Cardiac muscle cell (in vitro differentiated cells and primary cell): ENCODE measurements at places on chromosomes 7 and 10. TPM values are rescaled to one million over a fixed set of nuclear protein-coding genes. Genes with fewer than 3 reads are reported as not detected.

GRCh38 chr7:20642166-20642565 is 26.7 kb downstream of the ABCB5 start:
- H3K36me3 ChIP-seq = no peaks in the 10 kb centered on the region
- no peak for DNase-seq
- H3K4me3 ChIP-seq = no peak overlapping the region
- no peaks in the 10 kb centered on the region for H3K4me1 ChIP-seq

GRCh38 chr7:26515314-26515842 is 223.7 kb downstream of the SNX10 start:
- no peak overlapping the region for H3K4me3 ChIP-seq
- DNase-seq = no peak
- H3K36me3 ChIP-seq = no peaks in the 10 kb centered on the region

DNA sequence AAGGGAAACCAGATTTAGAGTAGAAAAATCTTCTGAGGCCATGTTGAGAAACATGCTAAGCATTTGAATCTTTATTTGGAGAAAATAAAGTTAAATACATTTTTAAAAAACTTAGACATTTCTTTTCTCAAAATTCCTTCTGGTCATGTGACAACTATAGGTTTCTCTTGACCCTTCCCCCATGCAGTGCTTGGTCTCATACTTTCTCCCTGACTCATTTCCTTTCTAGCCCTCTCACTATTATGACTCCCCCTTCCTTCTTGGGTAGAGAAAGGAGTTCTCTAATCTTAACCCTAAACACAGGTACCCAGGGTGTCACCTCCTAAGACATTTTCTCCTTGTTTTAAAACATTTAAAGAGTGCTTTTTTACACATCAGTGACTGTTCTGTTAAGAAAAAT is 179.5 kb upstream of the TMEM106B start:
- DNase-seq = no peak
- H3K4me3 ChIP-seq = no peak overlapping the region
- H3K4me1 ChIP-seq = no peaks in the 10 kb centered on the region
- no peak overlapping the region for H3K27ac ChIP-seq

- no peaks in the 10 kb centered on the region for H3K27me3 ChIP-seq
- H3K27ac ChIP-seq = no peak overlapping the region
- no peak overlapping the region for H3K4me3 ChIP-seq
- H3K4me1 ChIP-seq = no peaks in the 10 kb centered on the region
- no peak for DNase-seq
Observed at GRCh38 chr10:71333129-71333887, 14.2 kb downstream of the SLC29A3 start.

DNA sequence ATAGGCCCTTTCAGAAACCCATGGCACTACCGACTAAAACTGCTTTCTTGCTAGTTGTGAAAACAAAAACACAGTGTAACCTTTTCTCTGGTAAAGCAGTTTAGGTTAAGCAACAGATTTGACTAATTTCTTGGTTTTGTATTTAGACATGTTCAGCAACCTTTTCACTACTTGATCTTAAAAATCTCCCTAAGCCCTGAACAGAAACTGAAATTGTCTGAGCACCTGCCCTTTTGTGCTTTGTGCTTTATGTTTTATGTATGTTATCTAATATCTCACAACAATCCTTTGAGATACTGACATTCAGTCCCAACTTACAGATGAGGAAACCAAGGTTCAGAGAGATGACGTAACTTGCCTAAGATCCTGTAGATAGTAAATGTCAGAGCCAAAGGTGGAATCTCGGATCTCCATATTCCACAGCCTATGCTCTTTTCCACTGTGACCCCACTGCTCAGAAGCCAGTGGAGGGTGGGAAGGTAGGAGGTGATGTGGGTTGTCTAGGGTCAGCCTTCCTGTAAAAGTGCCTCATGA is 146.6 kb downstream of the LCOR start:
- H3K27ac ChIP-seq = no peak overlapping the region
- H3K27me3 ChIP-seq = no peaks in the 10 kb centered on the region
- H3K36me3 ChIP-seq = peaks cover 4% of the 10 kb centered on the region
- no peak overlapping the region for H3K4me3 ChIP-seq
- no peaks in the 10 kb centered on the region for H3K4me1 ChIP-seq
- DNase-seq = no peak

DNA sequence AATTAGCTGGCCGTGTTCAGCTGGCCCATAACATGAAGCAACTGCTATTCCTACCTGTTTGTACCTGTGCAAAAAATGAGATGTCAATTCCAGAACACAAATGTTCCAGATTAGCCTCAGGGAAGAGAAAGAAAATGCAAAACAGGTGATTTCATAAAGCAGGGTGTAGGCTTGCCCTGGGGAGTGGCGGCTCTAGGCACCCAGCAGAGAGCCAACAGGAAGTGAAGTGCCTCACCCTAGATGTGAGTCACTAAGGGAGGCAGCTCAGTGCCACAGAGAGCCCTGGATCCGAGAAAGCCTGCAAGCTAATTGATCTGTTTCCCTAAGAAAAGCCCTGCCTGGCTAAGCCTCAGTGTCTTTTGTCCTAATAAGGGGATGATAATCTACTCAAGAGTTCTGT is 240.0 kb downstream of the ARHGAP21 start:
- no peak overlapping the region for H3K27ac ChIP-seq
- no peaks in the 10 kb centered on the region for H3K4me1 ChIP-seq
- DNase-seq = peak; percentile 16
- H3K27me3 ChIP-seq = no peaks in the 10 kb centered on the region
- no peaks in the 10 kb centered on the region for H3K36me3 ChIP-seq

DNA sequence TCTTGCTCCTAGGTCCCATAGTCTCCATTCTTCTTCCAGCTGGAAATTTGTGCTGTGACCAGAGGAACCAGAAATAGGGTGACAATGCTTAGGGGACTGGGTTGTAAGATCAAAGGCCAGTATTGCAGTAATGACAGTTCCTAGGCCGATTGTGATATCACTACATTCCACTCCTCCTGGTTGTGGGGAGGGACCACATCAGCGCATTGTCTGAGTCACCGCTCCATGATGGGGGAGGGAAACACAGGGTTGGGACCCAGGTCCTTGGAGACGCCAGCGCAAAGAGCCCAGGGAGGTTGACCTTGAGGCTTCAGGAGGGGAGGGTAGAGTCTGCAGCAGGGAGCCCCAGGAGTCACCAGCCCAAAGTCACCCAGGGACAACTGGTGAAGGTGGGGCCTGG is 20.8 kb upstream of the GGCT start:
- no peak for DNase-seq
- H3K4me1 ChIP-seq = no peaks in the 10 kb centered on the region
- H3K27ac ChIP-seq = no peak overlapping the region
- no peaks in the 10 kb centered on the region for H3K36me3 ChIP-seq
- H3K4me3 ChIP-seq = no peak overlapping the region

- peak overlapping the region; percentile 66 for H3K27ac ChIP-seq
- peak; percentile 47 for DNase-seq
- H3K27me3 ChIP-seq = no peaks in the 10 kb centered on the region
- no peak overlapping the region for H3K4me3 ChIP-seq
- H3K36me3 ChIP-seq = no peaks in the 10 kb centered on the region
- H3K4me1 ChIP-seq = peaks cover 24% of the 10 kb centered on the region
Observed at GRCh38 chr7:69871213-69871885, 273.1 kb downstream of the AUTS2 start.

GRCh38 chr7:131400681-131401176 is 73.1 kb downstream of the MKLN1 start:
- no peaks in the 10 kb centered on the region for H3K27me3 ChIP-seq
- peaks cover 25% of the 10 kb centered on the region for H3K36me3 ChIP-seq
- no peaks in the 10 kb centered on the region for H3K4me1 ChIP-seq
- H3K27ac ChIP-seq = no peak overlapping the region
- H3K4me3 ChIP-seq = no peak overlapping the region

DNA sequence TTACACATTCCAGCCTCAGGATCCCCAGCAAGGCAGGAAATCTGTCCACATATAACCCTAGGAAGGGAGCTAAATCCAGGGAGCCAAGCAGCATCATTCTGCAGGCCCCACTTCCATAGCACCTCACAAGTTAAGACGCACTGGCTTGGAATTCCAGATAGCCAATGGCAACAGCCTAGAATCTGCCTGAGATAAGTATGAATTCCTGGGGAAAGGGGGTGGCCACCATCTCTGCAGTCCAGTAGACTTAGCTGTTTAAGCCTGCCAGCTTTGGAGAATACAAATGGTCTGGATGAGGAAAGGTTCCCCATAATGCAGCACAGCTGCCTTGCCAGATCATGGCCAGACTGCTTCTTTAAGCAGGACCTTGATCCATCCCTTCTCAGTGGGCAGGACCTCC is 179.4 kb upstream of the PRSS1 start:
- no peaks in the 10 kb centered on the region for H3K27me3 ChIP-seq
- no peak for DNase-seq
- H3K4me3 ChIP-seq = no peak overlapping the region
- H3K36me3 ChIP-seq = no peaks in the 10 kb centered on the region
- no peaks in the 10 kb centered on the region for H3K4me1 ChIP-seq
- H3K27ac ChIP-seq = no peak overlapping the region

DNA sequence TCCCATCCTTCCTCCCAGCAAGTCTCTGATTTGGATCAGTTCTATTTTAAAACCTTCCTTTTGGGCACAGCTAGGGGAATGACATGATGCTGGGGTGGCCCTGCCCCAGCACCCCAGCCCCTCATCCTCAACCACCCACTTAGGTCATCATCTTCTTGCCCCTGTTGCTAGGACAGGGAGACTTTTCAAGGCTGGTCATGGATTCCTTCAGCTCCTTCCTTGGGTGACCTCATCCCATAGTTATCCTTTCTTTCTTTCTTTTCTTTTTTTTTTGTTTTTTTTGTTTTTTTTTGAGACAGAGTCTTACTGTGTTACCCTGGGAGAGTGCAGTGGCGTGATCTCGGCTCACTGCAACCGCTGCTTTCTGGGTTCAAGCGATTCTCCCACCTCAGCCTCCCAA is 127.2 kb downstream of the WDFY4 start:
- no peak overlapping the region for H3K27ac ChIP-seq
- H3K4me1 ChIP-seq = no peaks in the 10 kb centered on the region
- no peaks in the 10 kb centered on the region for H3K36me3 ChIP-seq
- H3K27me3 ChIP-seq = no peaks in the 10 kb centered on the region

GRCh38 chr7:97226541-97226940 is 109.0 kb downstream of the SDHAF3 start:
- DNase-seq = no peak
- H3K4me3 ChIP-seq = no peak overlapping the region
- no peaks in the 10 kb centered on the region for H3K4me1 ChIP-seq
- no peaks in the 10 kb centered on the region for H3K27me3 ChIP-seq
- H3K36me3 ChIP-seq = no peaks in the 10 kb centered on the region

DNA sequence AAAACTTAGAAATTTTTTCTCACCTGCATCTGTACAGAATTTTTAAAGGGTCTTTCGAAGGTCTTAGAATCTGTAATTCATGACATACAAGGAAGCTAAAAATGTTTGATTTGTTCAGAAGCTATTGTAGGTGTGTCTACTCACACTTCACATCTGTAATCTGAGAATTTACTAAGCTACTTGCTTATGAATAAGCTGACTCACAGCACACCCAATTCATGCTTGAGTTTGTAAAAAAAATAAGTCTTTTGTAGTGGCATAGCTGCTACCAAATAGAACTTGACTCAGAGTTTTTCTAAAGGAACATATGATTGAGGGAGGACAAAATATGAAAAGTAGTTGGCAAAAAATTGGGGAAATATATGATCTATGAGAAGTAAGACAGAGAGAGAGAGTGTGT is 12.7 kb upstream of the AGR2 start:
- DNase-seq = peak; percentile 15
- no peaks in the 10 kb centered on the region for H3K27me3 ChIP-seq
- no peak overlapping the region for H3K27ac ChIP-seq
- no peak overlapping the region for H3K4me3 ChIP-seq
- no peaks in the 10 kb centered on the region for H3K4me1 ChIP-seq

DNA sequence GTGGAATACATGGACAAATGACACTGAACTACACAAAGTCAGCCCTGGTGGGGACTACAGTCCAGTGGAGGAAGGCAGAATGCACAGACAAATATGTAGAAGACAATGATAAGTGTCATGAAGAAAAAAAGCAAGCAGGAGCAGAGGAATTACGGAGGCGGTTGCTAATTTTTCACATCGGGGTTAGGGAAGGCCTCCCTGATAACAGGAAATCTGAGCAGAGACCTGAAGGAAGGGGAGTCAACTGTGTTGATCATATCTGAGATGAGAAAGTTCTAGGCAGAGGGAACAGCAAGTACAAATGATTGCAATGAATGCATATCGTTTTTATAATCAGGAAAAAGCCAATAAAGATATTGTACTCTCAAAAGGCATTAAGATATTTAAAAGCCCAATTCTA is 14.0 kb downstream of the KIAA1549 start:
- H3K27ac ChIP-seq = no peak overlapping the region
- H3K27me3 ChIP-seq = no peaks in the 10 kb centered on the region
- no peak for DNase-seq
- H3K4me1 ChIP-seq = no peaks in the 10 kb centered on the region

- H3K4me1 ChIP-seq = no peaks in the 10 kb centered on the region
- H3K27ac ChIP-seq = no peak overlapping the region
- H3K4me3 ChIP-seq = no peak overlapping the region
- no peaks in the 10 kb centered on the region for H3K36me3 ChIP-seq
Observed at GRCh38 chr10:109931163-109931562, 7.9 kb upstream of the XPNPEP1 start.

DNA sequence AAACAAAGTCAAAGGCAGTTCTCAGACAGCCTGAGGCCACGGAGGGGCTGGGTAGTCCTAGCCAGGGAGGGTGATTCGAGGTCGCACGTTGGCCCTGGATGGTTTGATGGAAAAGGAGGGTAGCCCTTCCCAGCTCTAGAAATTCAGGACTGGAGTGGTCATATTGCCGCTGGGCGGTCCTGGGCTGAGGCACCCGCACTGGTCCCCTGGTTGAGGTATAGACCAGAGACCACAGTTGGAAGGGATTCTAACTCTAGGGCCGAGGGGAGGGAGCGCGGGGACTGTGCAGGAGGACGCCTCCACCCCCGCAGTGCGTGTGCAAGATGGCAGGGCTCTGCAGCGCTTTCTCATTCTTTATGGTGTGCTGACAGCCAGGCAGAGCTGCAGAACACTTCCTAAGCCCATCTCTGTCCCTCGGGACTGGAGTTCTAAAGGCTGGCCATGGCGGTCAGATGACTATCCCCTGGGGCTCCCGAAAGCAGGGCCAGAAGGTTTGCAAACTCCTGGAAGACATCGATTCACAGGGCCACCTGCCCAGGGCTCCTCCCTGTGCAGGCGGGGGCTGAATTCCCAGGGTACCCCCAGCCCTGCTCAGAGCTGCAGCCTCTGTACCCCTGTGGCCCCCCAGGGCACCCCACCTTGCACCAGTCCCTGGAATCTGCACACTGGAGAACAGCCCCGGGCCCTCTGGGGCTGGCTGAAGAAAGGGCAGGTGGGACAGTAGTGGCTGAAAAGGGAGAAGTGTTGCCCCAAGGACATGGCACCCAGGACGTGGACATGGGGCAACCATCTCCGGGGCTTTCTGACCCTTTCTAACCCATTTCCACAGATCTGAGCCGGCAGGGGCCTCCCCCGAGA is 51.0 kb upstream of the ELN start:
- H3K27ac ChIP-seq = no peak overlapping the region
- no peaks in the 10 kb centered on the region for H3K4me1 ChIP-seq
- no peaks in the 10 kb centered on the region for H3K36me3 ChIP-seq
- DNase-seq = no peak

The CYP2C9 gene
- not detected in 2 replicates for total RNA-seq

The FAM3C gene
- 28.0 and 33.2 TPM in 2 replicates for total RNA-seq

The LIPF gene
- total RNA-seq = not detected in 2 replicates

The SPDYE5 gene
- not detected in 2 replicates for total RNA-seq

The GIMAP2 gene
- total RNA-seq = not detected in 2 replicates
